ENCODE measurements at places on chromosomes 3 and 15.

DNA sequence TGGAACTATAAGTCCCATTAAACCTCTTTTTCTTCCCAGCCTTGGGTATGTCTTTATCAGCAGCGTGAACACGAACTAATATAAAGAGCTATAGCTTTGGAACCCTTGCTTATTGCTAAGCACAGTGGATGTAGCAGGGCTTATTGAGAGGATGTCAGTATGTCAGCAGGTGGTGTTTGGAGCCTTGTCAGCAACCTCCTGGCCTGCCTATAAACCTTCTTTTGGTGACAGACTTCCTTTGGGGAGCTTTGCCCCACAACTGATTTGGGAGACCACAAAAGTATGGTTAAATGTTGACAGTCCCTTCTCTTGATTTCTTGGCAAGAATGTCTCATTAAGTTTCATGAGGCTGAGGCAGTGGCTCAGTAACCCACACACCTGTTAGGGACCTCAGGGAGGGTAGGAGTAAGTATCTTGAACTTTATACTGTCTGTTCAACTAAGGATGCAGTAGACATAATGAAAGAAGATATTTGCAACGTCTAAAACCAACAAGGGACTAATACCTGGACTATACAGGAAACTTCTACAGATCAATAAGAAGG lies 14.8 kb downstream of the CCNDBP1 start:
- DNase-seq: no peak

GRCh38 chr15:29045717-29046116 lies 159.9 kb downstream of the APBA2 start:
- DNase-seq: no peak

DNA sequence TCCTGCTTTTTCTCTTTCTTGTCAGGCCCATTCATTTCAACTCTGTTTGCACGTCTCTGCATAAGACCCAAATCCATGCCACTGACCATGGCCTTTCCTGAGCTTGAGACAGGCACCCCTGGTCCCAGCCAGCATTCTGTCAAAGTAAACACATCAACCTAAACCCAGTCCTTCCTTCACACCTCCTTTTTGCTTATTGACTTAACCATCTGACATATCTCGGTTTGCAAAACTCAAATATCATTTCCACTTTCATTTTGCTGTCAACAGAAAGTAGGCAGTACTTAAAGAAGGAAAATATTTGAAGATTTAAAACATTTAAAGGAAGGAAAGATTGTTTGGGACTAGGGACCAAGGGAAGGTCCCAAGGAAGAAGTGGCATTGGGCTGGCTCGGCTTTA lies 48.2 kb upstream of the KBTBD8 start:
- DNase-seq: no peak

GRCh38 chr3:139846729-139847128 lies 88.3 kb upstream of the CLSTN2 start:
- no peak for DNase-seq

GRCh38 chr3:87136066-87136596 lies 91.0 kb upstream of the CHMP2B start:
- no peak for DNase-seq

- DNase-seq: no peak
These were observed 232.1 kb upstream of the LYSMD4 start for GRCh38 chr15:99965376-99965775.

- no peak for DNase-seq
These were observed 285.3 kb upstream of the RARB start for GRCh38 chr3:25142609-25143355.

DNA sequence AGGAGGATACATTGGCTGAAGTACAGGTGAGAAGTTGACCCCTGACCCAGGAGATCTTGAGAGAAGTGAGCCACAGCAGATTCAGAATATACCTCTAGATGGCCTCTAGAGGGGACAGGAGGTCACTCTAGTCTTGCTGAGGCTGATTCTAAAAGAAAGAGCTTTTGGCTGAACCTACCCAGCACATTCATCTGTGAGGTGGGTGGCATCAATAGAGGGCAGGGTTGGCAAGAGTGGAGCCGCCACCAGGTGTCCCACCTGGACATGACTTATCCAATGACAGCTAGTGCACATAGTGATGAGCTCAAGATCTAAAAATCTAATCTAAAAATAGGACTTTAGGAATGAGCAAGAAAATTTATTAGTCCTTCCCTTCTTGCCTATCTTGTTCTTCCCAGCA lies 51.6 kb downstream of the CYP19A1 start:
- DNase-seq: no peak

DNA sequence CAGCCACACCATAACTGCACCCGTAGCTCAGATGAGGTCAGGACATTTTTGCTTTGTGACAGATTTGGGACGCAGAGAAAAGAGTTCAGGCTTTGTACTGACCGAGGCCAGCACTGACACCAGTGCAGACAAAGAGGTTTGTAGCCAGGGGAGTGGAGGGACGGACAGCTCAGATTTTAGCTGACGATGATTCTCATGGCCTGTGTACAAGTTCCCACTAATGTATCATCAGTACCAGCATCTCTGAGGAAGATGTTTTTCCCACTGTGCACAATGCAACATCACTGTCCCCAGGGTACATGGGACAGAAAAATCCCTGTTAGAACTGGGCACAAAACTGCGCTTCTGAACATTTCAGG lies 112.7 kb downstream of the SLCO3A1 start:
- no peak for DNase-seq

DNA sequence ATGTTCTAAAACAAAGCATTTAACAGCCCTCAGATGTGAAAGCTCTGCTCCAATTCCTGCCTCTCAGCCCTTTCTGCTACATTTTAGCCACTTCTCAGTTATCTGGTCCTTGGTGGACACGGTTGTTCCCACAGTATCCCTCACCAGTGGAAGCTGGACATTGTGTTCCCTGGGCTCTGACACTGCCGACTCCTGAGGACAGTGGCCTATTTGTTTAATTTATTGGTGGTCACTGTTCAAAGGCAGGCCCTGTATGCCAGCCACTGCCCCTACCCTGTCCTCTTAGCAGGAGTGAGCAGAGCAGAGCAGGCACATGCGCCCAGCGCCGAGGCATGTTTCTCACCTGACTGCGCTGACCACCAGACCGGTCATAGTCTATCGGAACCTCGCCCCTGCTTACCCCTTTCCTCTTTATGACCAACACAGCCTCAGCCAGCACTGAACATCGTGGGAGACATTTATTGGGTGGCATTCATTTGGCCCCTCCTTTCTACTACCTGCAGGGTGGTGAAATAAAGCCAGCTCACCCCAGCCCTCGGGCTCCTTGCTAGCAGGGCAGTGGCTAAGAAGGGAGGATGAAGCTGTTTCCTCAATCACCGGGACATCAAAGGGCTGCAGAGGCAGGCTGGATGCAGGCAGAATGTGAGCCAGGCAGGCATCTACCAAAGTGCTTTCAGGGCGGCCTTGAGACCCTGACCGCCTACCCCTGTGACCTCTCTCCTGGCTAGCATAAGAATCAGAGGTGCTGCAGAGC lies 54.3 kb upstream of the HACD2 start:
- DNase-seq: no peak
